Brain pericyte (primary cell): ENCODE measurements at places on chromosomes 4 and X.

- no peak for DNase-seq
These were observed 165.8 kb downstream of the ATOH1 start for GRCh38 chr4:93994175-93994994.

DNA sequence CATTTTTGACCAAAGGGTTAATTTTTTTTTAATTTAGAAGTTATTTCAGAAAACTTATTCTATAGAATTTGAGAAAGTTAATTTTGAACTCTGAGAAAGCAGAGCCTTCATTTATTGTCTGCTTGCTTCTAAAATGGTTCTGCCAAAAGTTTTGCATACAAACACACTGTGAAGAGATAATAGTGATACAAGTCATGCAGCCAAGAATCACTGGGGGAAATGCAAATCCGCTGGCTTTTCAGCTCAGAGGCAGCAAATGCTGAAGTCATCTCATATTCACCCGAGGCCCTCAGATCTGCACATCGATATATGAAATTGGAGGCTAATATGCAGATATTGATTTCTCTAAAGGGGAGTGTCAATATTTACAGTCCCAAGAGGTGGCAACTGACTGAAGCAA lies 186.2 kb downstream of the KIT start:
- DNase-seq = no peak

- no peak for DNase-seq
These were observed 243.6 kb upstream of the DKK2 start for GRCh38 chr4:107279733-107280132.

DNA sequence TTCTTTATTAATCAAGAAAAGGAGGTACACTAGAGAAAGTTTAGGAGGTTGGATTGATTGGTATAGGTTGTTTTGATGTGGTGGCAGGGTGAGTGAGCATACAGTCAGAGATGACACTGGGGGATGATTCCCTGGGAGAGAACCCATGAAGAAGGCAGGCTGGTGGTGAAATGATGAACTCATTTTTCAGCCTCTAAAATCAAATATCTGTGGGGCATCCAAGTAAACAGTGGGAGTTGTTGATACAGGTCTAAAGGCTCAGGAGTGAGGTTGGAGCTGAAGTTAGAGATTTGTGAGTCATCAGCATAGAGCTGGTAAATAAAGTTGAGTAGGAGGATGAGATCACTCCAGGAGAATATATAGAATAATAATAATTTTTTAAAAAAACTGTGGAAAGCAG lies 10.0 kb upstream of the AP1S2 start:
- DNase-seq = no peak

DNA sequence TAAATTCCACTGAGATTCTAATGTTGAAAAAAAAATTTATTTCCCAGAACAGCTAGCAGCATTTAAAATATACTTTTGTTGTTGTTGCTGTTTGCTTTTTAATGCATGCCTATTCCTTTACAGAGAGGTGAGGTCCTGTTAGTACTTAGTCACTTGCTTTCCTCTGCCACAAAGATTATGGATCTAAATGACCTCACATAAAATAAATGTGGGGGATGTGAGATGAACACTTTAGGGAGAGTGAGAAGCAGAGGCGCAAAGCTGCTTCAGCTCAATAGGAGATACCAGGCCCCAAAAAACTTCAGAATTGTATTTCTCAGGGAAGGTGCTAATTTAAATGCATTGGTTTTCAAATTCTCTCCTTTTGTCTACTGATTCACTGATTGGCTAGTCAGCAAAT lies 4.0 kb downstream of the LDB2 start:
- DNase-seq = no peak

GRCh38 chr4:27616166-27616565 lies 755.5 kb downstream of the STIM2 start:
- no peak for DNase-seq

DNA sequence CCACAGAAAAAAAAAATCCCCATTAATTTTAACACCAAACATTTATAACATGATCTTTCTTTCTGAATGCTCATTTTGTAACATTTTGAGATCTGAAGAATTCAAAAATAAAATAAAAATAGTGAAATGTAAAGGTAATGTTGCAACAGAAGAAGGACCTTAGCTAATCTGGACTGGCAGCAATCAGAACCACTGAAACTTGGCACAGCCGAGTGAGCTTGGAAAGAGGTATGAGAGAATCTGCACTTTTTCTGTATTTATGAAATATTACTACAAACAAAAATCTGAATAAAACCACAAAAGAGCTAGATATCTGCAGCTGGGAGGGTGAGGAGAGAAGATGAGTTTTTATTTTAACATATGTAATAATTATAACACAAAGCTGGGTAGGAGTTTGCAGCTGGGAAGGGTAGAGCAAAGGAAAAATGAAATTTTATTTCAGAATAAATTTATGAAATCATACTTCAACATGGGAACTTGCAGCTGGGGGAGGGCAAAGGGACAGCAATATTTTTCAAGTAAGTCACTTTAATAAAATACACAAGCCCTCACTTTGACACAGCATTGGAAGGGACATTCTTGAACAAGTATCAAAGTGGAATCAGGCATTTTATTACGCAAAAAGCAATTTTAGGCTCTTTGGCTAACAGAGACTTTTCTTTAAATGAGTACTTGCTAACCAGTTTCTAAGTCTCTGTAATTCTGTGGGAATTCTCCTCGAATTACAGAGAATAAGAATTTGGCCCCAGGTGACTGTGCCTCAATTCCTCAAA lies 26.7 kb downstream of the DKK2 start:
- DNase-seq = no peak

DNA sequence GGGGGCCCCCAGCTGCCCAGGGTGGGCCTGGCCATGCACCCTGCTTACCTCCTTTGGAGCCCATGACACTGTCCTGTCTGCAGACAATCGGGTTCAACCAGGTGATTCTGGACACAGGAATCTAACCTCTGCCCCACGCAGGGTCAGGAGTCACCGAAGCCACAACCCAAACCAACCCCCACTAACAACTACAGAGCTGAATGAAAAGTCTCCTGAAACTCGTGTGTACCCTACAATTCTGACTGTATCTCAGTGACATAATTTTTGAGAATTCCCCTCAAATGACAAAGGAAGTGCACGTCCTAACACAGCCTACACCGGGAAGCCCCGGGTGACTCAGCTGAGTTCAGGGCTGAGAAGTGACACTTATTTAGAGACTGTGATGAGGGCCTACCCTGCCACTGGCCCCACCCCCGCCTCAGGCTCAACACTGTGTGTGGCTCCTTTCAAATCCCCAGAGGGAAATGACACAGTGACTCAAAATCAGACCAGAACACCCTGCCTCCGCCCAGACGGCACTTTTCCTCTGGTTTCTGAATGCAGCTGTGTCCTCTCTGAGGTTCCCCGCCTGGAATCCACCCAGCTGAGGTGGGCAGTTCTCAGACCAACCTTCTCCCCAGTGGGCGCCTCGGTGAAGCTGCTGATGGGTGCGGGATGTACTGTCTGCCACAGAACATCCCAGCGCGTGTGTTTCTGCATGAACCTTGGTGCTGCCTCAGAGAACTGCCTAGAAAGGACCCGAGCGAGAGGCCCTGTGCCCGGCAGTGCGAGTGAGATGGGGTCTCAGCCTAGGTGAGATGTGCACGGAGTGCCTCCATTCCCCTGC lies 9.9 kb downstream of the TNIP2 start:
- no peak for DNase-seq

GRCh38 chr4:83362492-83363329 lies 28.1 kb upstream of the HPSE start:
- DNase-seq = no peak

DNA sequence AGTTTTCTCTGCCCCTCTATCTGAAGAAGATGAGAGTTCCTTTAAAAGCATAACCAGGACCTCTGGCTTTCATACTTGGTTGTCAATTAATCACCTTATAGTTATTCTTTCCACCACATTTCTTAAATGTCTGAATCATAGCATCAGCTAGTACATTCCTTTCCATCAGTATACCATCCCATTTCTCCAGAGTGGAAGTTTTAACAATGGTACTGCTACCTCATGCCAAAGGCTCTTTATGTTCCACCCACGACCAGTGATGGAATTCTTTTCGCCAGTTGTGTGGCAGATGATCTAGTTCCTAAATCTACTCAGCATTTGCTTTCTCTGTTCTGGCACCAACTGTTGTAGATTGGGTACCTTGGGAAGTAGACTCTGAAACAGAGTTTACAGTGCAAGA lies 379.8 kb downstream of the ZNF674 start:
- no peak for DNase-seq

DNA sequence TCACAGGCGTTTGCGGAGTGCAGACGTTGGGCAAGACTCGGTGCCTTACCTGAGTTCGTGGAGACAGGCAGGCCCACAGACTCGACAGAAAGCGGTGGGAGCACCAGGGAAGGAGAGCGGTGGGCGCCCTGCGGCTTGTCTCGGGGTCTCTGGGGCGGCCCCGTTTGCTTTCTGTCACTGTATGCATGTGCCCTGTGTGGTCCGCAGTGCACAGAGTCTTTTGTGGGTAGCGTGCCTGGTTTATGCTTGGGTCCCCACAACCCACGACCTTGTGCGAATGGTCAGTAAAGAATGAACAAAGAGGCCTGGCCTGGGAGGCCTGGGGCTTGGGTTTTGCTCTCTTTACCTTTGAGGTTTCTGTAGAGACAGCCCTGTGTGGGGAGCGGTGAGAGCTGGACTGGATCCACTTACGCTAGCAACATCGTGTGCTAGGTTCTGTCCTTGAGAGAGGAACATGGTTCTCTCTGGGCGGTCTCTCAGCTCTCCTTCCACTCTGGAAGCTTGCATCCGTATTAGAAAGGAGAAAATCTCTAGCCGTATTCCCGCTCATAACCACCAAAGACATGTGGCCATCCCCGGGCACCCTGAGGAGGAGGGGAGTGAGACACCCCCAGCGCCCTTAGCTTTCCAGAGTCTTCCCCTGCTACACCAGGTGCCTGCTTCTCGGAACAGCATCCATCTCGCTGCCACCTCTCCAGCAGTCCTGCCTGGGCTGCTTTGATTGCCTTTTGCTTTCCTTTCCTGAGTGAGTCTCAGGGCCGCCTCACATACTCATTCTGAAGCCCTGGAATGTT lies 1.2 kb downstream of the TADA2B start:
- DNase-seq = no peak

- DNase-seq = no peak
These were observed 125.3 kb upstream of the MAOA start for GRCh38 chrX:43530837-43531236.

DNA sequence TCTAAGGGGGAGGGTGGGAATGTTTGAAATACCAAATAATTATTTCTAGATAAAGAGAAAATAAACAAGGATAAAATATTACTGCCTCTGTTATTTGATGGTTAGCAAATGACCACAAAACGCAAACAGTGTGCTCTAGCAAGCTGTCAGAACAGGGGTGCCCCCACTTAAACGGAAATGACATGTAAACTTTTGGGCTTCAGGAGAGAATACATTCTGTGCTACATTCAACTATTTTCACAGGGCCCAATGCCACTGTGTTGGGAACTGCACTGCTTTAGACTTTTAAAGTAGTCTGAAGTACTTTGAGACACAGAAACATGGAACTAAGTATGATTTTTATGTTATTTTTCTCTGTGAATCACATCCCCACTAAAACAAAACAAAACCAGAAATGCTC lies 14.1 kb downstream of the CD40LG start:
- DNase-seq = no peak

DNA sequence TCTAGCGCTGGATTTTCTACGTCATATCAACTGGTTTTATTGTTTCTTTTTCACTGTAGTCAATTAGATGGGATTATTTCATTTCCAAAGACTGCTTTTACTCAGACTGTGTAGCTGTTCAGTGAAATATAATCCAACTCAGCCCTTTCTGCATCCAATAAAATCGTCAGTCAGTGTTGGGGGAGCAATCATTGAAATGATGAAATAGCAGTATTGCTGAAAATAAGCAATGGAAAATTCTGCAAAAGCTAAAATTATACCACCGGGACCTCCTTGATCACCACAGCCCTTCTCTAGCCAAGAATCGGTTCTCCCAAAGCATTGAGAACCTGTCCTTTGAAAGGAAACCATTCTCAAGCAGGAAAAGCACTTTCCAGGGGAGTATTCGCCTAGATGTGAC lies 243.1 kb upstream of the TENM3 start:
- DNase-seq = no peak
